PC-9 (cell line): ENCODE measurements at places on chromosomes 4 and X. TPM values are rescaled to one million over a fixed set of nuclear protein-coding genes. Genes with fewer than 3 reads are reported as not detected.

DNA sequence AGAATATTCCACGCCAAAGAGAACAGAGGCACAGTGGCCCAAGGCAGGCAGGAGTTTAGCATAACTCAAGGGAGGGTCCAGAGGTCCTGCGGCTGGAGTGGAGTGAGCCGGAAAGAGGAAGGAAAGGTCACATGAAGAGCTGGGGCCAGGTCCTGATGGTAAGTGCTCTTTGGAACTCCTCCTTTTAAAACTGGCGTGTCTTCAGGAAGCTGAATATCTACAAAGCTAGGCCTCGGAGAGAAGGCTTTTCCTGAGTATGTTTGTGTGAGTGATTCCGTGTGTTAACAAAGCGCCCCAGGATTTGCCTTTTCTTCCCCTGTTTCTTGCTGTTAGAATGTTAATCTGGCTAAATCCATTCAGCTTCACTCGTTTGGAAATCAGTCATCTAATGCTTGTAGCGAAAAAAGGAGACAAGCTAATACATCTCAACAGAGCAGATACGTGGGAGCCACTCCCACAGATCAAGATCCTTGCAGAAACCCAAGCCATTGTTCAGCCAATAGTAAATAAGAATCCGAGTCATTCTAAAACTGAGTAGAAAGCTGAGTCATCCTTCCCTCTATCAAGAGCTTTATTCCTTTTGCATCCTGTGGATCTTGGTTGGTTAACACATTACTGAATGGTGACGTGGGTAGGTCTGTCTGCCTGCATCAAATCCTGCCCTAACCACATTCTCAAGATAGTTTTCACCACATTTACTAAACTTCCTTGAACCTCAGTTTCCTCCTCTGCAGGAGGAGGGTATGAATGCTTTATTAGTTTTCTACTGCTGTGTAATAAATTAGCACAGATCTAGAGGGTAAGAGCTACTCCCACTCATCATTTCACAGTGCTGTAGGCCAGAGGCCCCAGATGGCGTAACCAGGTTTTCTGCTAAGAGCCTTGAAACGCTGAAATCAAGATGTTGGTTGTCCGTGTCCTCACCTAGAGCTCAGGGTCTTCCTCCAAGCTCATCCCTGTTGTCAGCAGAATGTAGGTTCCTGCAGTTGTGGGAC, 43.2 kb upstream of the RBM47 start:
- no peaks in the 10 kb centered on the region for H3K36me3 ChIP-seq
- peak overlapping the region; percentile 56; the same call in 1 of the 2 replicates for H3K4me3 ChIP-seq
- peak; percentile 70 for DNase-seq
- H3K27me3 ChIP-seq, result no peaks in the 10 kb centered on the region
- peaks cover 66% of the 10 kb centered on the region for H3K4me1 ChIP-seq
- H3K27ac ChIP-seq, result peak overlapping the region; percentile 100

DNA sequence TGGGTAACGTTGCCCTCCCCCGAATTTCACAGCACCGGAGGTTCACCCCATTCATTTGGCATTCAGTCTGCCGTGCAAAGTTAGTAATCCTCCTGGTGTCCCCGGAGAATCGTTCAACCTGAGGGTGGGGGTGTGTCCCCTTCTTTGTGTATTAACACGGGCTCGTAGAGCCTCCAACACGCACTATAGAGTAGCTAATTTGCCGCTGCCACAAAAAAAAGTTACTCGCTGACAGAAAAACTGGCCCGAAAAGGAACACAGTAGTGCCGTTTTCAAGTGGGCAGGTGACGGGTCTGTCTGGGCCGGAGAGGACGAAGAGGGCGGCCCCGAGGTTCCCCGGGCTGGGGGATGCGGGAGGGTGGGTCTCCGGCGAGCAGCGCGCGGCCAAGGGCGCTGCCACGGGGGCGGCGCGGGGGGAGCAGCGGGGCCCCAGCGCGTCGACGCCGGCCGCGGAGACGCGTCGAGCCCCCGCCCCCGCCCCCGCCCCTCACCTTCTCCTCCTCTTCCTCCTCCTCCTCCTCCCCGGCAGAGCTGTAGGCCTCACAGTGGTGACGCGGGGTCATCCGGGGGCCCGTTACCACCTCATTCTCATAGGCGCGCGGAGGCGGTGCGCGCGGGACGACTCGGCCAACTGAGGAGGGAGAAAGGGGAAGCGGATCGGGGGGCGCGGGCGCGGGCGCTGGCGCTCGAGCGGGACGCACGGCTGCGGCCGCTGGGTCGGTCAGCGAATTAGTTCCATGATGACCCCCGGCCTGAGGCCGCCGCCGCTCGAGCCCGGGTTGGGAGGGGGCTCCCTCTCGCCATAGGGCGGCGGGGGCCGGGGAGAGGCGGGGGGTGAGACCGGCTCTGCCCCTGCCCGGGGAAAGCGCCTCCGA, 571 bp downstream of the CCNI start:
- DNase-seq, result peak; percentile 62
- peak overlapping the region; percentile 62; the same call in 1 of the 2 replicates for H3K4me3 ChIP-seq
- H3K4me1 ChIP-seq, result no peaks in the 10 kb centered on the region
- peak overlapping the region; percentile 86 for H3K27ac ChIP-seq

GRCh38 chrX:106684207-106684606, 42.3 kb upstream of the RNF128 start:
- H3K4me3 ChIP-seq, result no peak overlapping the region
- H3K36me3 ChIP-seq, result no peaks in the 10 kb centered on the region
- no peaks in the 10 kb centered on the region for H3K27me3 ChIP-seq
- no peak for DNase-seq
- H3K4me1 ChIP-seq, result no peaks in the 10 kb centered on the region
- no peak overlapping the region for H3K27ac ChIP-seq

DNA sequence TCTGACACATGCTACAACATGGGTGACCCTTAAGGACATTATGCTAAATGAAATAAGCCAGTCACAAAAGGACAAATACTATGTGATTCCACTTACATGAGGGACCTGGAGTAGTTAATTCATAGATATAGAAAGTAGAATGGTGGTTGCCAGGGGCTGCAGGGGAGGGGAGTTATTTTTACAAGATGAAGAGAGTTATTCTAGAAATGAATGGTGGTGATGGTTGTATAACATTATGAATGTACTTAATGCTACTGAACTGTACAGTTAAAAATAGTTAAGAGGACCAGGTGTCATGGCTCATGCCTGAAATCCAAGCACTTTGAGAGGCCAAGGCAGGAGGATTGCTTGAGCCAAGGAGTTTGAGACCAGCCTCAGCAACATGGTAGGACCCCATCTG, 59.5 kb upstream of the MSANTD1 start:
- H3K27ac ChIP-seq, result no peak overlapping the region
- H3K36me3 ChIP-seq, result no peaks in the 10 kb centered on the region; the same call in 1 of the 2 replicates
- no peaks in the 10 kb centered on the region for H3K27me3 ChIP-seq

DNA sequence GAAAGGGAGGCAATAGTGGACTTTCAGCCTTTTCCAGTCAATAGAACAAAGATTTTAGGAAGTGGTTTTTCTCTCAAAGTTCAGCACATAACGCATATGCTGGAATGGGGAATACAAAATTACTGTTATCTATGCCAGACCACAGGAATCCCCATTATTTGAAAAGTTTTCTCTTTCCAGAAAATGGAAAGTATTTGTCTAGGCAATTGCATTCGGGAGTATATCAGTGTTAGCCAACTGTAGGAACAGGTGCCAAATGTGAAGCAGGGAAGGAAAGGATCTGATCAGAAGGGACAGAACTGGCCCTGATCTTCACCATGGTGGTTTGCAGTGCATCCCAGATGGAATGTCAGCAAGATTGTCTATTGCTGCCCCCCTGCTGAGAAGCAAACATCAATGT, 213.6 kb downstream of the CPE start:
- no peak for DNase-seq
- no peaks in the 10 kb centered on the region for H3K4me1 ChIP-seq
- H3K4me3 ChIP-seq, result no peak overlapping the region
- H3K27ac ChIP-seq, result no peak overlapping the region
- no peaks in the 10 kb centered on the region for H3K27me3 ChIP-seq

DNA sequence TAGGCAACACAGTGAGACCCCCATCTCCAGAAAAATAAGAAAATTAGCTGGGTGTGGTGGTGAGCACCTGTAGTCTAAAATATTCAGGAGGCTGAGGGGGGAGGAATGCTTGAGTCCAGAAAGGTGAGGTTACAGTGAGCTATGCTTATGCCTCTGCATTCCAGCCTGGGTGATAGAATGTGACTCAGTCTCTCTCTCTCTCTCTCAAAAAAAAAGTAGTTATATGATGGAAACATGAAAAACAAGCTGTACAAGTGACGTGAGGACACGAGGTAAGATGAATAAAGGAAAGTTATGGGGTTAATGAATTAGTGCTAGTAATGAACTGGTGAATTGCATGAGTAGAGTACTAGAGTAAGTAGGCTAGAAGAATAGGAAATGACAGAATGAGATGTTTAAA, 21.8 kb upstream of the CAMK2D start:
- no peak overlapping the region for H3K4me3 ChIP-seq
- H3K4me1 ChIP-seq, result no peaks in the 10 kb centered on the region; the same call in 1 of the 2 replicates
- DNase-seq, result no peak
- no peak overlapping the region for H3K27ac ChIP-seq
- no peaks in the 10 kb centered on the region for H3K27me3 ChIP-seq

DNA sequence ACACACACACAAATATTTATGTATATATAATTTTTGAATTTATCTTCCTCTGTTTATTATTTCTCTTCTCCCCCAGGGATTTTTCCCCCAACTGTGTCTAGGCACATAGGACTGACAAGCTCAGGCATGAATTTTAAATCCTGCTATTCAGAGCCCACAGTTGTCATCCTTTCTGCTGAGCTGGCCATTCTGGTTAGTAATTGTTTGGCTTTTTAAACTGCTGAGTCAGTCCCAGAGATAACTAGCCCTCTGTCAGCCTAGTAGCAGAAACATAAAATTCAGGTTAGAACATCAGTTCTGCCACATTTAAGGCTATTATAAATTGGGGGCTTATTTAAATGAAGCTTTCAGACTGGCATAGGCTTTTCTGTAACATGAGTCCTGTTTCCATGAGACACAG, 151.7 kb upstream of the MAOA start:
- H3K27ac ChIP-seq, result no peak overlapping the region
- no peaks in the 10 kb centered on the region for H3K27me3 ChIP-seq
- no peaks in the 10 kb centered on the region for H3K4me1 ChIP-seq
- H3K4me3 ChIP-seq, result no peak overlapping the region
- H3K36me3 ChIP-seq, result no peaks in the 10 kb centered on the region

DNA sequence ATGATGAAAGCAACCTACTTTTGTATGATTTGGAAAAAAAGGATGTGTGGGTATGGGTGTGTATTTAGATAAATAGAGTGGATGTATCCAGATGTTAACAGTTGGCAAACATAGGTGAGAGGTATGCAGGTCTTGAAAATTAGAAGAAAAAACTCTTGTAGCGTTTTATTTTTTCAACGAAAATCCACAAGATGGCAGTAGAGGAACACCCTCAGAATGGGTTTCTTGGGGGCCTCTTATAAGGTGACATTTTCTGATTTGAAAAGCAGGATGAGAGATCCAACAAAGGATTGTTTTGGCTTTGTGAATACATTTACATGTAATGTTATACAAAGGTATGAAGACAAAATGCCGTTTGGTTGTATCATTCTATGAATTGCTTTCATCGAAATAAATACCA, 68.3 kb downstream of the FMR1NB start:
- no peak overlapping the region for H3K4me3 ChIP-seq
- peak; percentile 50 for DNase-seq
- H3K27ac ChIP-seq, result no peak overlapping the region
- no peaks in the 10 kb centered on the region for H3K4me1 ChIP-seq

DNA sequence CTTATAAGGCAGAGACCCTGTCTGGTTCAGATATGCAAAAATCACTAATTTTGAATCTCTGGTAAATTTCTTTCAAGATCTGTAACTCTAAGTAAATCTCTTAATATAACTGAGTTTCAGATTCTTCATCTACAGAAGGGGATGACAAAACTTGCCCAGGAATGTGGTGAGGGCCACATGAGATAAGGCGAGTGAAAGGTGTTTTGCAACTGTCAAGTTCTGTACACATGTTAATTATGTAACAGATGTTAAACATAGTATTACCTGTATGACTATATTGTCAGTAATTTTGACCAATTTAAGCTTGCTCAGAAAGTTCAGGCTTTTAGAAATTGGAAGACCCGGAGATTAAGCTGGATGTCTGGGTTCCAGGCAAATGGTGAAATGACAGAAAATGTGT, 549 bp upstream of the GLRB start:
- peaks cover 14% of the 10 kb centered on the region; the same call in 1 of the 2 replicates for H3K4me1 ChIP-seq
- H3K36me3 ChIP-seq, result no peaks in the 10 kb centered on the region
- peak overlapping the region; percentile 78; the same call in 1 of the 2 replicates for H3K4me3 ChIP-seq
- no peak for DNase-seq

GRCh38 chrX:49003696-49004095, 1.6 kb upstream of the GRIPAP1 start:
- no peaks in the 10 kb centered on the region for H3K4me1 ChIP-seq
- DNase-seq, result no peak
- no peak overlapping the region for H3K27ac ChIP-seq
- H3K27me3 ChIP-seq, result no peaks in the 10 kb centered on the region
- no peak overlapping the region for H3K4me3 ChIP-seq

DNA sequence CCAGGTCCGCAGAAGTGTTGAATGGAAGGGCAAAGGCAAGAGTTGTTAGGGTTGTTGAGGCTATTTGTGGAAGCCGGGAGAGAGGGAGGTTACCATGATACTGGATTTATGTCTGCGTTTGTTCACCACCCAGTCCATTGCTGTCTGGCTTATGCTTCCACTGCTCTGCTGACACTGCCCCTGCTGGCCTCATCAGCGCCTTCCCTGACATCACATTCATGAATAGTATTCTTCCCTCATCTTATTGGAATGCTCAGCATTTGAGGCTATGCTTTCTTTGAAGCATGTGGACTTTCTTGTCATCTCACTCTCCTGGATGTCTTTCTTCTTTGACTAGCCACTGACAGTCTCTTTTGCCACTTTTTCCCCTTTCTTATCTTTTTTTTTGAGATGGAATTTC, 10.3 kb downstream of the GNL3L start:
- H3K4me1 ChIP-seq, result no peaks in the 10 kb centered on the region
- no peaks in the 10 kb centered on the region for H3K27me3 ChIP-seq
- H3K36me3 ChIP-seq, result peaks cover 4% of the 10 kb centered on the region; the same call in 1 of the 2 replicates
- no peak for DNase-seq
- H3K27ac ChIP-seq, result no peak overlapping the region

DNA sequence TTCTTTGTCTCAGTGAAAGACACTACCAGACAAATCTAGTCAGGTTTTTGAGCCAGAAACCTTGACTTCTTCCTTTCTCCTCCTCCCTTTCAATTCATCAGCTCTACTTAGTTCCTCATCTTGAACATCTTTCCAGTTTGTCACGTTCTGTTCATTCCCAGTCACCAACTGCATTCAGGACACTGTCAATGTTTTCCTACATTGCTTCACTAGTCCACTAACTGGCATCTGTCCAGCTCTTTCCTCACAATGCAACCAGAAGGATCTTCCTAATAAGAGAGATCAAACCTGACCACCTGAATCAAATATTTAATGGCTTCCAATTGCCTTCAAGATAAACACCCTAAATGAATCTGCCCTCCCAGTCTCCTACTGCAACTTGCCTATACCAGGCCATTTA, 52.5 kb downstream of the SYNPO2 start:
- H3K4me3 ChIP-seq, result no peak overlapping the region
- H3K36me3 ChIP-seq, result no peaks in the 10 kb centered on the region
- DNase-seq, result no peak
- H3K4me1 ChIP-seq, result 0 out of 2 replicates have a peak, but pooled peaks cover 7% of the 10 kb centered on the region
- H3K27me3 ChIP-seq, result no peaks in the 10 kb centered on the region
- no peak overlapping the region for H3K27ac ChIP-seq

The TRIM75 gene
- not detected in 2 replicates for total RNA-seq

The LRCH2 gene
- not detected in 2 replicates for total RNA-seq

The NXF3 gene
- not detected in 2 replicates for total RNA-seq

The YY2 gene
- total RNA-seq, result 2.0 and 2.1 TPM in 2 replicates

The SOWAHB gene
- total RNA-seq, result 6.2 and 7.7 TPM in 2 replicates

The HMGB2 gene
- 202 and 213 TPM in 2 replicates for total RNA-seq
